ENCODE measurements at places on chromosomes 5 and 9. TPM values are rescaled to one million over a fixed set of nuclear protein-coding genes. Genes with fewer than 3 reads are reported as not detected.

GRCh38 chr9:107650995-107651394 is 161.4 kb upstream of the KLF4 start:
- no peak for DNase-seq

Gene MYORG
- 11.6 TPM for total RNA-seq

Gene SHISAL2B
- total RNA-seq = not detected

DNA sequence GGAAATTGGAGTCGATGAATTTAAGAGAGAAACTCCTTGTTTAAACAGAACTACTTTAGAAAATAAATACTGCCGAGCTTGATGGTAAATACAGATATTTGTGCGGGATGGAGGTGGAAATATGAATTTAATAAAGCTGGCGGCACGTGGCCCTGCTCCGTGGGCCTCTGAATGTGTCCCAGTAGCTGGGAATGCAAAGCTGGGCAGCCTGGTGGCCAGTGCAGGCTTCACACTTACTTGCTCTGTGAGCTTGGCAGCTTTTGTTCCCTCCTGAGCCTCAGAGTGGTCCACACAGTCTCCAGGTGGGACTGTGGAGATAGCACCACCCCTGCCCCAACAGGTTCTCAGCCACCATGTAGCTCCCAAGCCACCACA is 45.9 kb downstream of the BARX1 start:
- DNase-seq = no peak

DNA sequence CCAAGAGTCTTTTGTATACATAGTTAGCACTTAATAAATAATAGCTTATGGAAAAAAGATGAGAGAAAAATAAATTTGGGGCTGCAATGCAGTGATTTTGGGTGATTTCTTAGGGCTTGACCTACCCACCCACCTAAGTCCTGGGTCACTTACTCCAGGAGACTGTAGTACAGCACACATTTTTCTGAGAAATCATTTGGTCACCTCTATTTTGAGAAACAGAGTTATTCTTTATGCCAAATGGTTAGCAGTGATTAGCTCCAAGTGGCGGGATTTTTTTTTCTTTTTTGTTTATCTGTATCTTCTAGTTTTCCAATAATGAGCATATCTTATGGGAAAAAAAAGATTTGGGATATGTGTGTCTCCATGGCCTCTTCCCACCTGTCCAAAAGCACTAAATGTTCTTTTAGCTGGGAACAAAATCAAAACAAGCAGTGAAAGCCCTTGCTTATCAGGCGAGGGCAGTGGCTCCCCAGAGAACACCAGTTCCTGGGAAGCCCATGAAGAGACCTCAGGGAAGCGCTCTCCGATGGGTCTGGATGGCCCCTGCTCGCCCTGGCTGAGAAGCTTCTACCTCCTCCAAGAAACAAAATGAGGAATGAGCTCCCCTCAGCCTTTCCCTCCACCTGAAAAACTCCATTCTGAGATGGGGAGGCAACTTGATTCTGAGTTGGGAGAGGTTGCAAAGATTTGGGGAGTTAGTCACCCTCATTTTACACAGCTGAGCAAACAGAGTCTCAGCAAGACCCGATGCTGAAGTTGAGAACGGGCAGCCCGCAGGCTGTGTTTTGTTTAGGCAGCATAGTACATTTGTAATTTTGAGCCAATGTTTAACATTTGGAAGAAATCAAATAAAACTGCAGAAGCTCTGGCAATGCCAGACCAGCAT is 69.9 kb downstream of the CYFIP2 start:
- DNase-seq = no peak

DNA sequence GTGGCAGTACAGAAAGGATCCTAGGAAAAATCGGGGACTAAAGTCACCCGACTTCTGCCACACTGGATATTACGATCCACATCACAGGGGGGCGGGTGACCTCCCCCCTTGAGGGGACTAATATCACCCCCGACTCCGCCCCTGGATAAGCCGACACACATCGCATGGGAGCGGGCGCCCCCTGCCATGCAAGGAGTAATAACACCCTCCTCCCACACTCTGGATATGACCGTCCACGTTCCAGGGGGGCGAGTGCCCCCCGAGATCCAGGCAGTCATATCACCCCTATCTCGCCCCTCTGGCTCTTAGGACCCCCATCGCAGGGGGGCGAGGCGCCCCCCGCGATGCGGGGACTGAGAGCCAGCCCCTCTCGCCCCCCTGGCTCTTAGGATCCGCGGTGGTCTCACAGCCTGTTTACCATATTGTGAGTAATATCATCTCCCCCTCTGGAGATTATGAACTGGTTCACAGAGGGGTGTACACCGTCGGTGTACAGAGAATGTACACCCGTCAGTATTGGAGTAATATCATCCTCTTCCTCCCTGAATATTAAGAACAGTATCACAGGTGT is 423.0 kb downstream of the DIRAS2 start:
- peak; percentile 41 for DNase-seq

Data from upper lobe of left lung (tissue), 6 donors.